ENCODE measurements at places on chromosomes 4 and X. TPM values are rescaled to one million over a fixed set of nuclear protein-coding genes. Genes with fewer than 3 reads are reported as not detected.
A peak's percentile ranks its signal among the peaks of the same experiment; 100 is the strongest.

GRCh38 chr4:68347845-68348244, 2.0 kb downstream of the YTHDC1 start:
- H3K27ac ChIP-seq: no peak overlapping the region
- H3K27me3 ChIP-seq: peaks cover 5% of the 10 kb centered on the region
- peak overlapping the region; percentile 91 for H3K4me3 ChIP-seq
- H3K36me3 ChIP-seq: peaks cover 12% of the 10 kb centered on the region

Gene TECRL
- total RNA-seq: not detected

DNA sequence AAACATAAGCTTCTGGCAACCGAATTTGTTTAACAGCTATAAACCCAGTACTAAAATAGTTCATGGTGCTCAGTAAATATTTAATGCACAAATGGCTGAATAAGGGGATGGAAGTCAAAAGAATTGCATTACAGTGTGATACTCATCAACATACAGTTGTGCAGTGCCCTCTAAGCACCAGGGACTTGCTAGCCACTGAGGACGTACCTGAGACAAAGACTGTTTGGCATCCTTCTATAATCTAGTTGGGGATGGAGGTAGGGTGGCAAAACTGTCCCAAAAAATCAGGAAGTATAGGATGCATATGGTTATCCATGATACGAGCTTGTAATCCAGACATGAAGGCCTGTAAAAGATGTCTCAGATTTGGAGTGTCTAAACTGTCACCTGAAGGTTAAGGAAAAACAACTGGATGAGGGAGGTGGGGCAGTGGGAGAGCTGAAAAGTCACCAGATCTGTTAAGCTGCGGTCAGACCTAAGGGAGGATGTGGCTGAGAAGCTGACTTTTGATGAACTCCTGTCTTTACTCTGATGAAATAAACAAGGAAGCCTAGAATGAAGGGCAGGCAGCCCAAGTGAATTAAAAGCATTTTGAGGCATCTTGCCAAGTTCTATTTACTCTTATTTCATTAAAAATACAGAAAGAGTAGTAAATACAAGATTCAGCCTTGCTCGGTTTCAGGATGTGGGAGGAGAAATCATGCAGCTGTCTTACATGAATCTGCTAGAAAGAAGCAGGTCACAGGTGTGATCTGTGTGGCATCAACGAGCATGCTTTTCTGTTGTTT, 12.0 kb upstream of the CD38 start:
- H3K4me3 ChIP-seq: peak overlapping the region; percentile 43
- peak overlapping the region; percentile 87 for H3K27ac ChIP-seq
- H3K27me3 ChIP-seq: no peaks in the 10 kb centered on the region
- DNase-seq: peak; percentile 54
- H3K4me1 ChIP-seq: peaks cover 73% of the 10 kb centered on the region

Gene TMEM271
- not detected for total RNA-seq

DNA sequence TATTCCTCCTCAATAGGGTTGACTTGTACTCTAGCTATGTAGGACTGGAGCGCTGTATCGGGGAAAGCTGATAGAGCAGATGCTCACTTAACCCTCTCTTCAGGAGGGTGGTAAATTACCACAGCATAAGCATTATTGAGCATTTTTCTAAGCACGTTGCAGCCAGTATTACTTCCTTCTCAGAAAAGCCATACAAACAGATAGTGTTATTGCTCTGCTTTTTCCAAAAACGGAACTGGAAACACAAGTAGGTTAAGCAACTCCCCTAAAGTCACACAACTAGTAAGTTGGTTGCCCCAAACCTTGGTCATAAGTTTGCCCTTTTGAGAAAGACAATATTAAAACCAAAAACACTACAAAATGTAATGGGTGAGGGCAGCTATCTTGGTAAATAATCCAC, 73.9 kb downstream of the REELD1 start:
- H3K4me1 ChIP-seq: no peaks in the 10 kb centered on the region
- H3K4me3 ChIP-seq: no peak overlapping the region

- H3K4me3 ChIP-seq: no peak overlapping the region
- no peak for DNase-seq
- no peak overlapping the region for H3K27ac ChIP-seq
- no peaks in the 10 kb centered on the region for H3K4me1 ChIP-seq
- H3K27me3 ChIP-seq: no peaks in the 10 kb centered on the region
These were observed 287.7 kb downstream of the BMPR1B start for GRCh38 chr4:95045429-95045828.

- DNase-seq: no peak
- H3K4me1 ChIP-seq: no peaks in the 10 kb centered on the region
- H3K27ac ChIP-seq: no peak overlapping the region
- H3K36me3 ChIP-seq: no peaks in the 10 kb centered on the region
These were observed 2.1 kb downstream of the DCLK2 start for GRCh38 chr4:150080337-150080736.

All from activated T-helper 1 cell treated with anti-CD3 and anti-CD28 coated beads, Interleukin-12 subunit alpha, Interleukin-12 subunit beta, Interleukin-2, Interleukin-4 antibody, amounts not matched to agents 30 ng/mL and 10 ng/mL and 1 ng/mL, durations not matched to agents 14 hours and 24 hours and 36 hours (primary cell).